ENCODE measurements at places on chromosomes 16 and 17. TPM values are rescaled to one million over a fixed set of nuclear protein-coding genes. Genes with fewer than 3 reads are reported as not detected.

The TTLL6 gene
- 0.16 TPM for total RNA-seq

The EVI2B gene
- total RNA-seq = 0.31 TPM

The SLC5A2 gene
- total RNA-seq = 0.62 TPM

The NAGS gene
- total RNA-seq = 0.78 TPM

The TPSD1 gene
- not detected for total RNA-seq

The CYGB gene
- 1.2 TPM for total RNA-seq

The ARHGAP44 gene
- 16.4 TPM for total RNA-seq

The GSPT1 gene
- total RNA-seq = 75.2 TPM

The CEMP1 gene
- 0.16 TPM for total RNA-seq

The NGFR gene
- total RNA-seq = 3.3 TPM

DNA sequence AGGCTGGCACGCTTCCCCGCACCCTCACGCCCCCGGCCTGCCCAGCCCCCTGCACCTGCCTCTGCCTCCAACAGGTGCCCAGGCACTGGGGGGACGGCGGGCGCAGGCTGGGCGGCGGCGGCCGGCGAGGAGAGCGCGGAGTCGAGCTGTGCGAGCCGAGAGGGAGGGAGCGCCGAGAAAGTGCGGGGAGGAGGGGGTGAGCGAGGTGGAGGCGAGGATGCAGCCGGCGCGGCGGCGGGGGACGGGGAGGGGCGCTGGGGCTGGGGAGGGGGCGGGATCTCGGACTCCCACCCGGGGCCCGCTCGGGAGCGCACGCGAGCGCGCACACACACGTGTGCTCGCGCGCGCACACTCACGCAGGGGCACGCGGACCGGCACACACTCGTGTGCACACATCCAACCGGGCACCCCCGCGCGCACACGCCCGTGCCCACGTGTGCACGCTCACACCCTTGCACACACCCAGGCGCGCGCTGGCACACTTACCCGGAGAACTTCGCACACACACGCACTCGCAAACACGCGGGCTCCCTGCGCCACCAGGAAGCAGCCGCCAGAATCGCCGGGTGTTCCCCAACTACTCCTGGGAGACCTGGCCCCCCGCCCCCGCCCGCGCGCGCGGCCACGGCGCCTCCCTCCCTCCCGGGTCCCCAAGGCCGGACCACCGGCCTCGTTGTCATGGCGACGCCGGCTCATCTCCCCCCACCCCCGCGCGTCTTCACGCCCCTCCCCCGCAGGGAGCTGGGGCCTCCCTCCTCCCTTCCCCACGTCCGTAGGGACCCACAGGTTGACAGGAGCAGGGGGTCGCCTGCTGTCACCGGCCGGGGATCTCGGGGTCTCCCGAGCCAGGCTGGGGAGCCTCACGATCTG, at the start of gene DOC2A:
Gene DOC2A, minus strand, starts transcription at position 184 of the 870 bp plus-strand sequence. CDS start 805 bp downstream, outside the sequence.
- no peak for DNase-seq

DNA sequence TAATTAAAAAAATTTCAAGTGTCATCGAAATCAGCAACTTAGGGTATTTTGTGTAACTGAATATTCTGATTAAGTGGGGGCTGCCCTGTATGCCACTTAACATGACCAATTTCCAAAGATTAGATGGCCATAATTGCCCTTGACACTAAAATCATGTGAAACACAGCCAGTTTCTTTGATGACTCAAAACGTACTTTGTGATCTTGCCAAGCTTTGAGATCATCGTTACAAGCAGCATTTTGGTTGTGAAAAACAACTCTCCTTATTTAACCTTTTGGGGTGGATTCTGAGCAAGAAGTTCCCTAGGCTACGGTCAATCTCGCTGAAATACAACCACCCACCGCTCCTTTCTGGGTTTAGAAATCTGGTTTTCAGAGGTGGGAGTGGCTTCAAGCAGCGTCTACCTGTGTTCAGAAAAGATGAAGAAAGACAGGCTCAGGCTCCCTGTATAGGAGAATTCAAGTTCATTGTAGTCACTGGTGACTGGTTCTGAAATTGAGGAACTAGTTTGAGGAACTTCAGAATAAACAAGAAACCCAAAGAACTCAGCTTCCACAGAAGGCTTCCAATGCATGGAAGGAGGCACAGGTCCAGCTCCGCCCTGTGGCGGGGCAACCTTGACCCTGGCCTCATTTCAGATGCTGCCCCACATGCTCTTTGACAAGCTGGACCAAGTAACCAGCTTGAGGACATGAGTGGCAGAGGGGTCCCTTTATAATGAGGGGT, 9.4 kb downstream of the MAP3K14 start:
- DNase-seq = no peak

GRCh38 chr16:74034862-74035261, 261.8 kb upstream of the PSMD7 start:
- no peak for DNase-seq

- DNase-seq = no peak
These were observed 299.6 kb upstream of the CCL2 start for GRCh38 chr17:33955461-33955860.

DNA sequence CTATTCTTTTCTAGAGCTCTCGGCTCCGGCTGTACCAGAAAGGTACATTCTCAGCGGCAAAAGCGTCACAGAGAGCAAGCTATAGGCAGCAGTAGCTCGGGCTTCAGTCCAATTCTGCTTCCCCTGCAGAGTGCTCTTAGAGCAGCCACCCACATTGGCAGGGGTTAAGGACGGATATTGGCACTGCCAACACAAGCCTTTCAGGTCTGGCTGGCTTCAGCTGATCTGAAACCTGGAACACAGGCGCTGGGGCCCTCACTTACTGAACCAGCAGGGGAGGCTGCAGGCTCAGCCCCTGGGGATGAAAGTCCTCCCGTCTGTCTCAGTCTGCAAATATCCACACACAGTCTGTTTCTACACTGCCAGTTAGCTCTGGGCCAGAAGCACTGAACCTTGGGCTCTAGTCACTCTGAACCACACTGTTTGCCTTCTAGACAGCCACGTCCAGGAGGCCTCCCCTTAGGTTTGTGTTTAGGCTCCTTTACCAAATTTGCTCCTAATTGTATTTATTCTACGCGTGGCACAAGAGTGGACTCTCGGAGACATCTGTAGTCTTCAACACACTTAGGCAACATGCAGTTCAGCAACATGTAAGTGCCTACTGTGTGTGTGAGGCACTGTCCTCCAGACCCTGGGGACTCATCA, 40.1 kb downstream of the HIC1 start:
- DNase-seq = no peak

- DNase-seq = no peak
These were observed 61.2 kb downstream of the SPACA3 start for GRCh38 chr17:33052856-33053255.

DNA sequence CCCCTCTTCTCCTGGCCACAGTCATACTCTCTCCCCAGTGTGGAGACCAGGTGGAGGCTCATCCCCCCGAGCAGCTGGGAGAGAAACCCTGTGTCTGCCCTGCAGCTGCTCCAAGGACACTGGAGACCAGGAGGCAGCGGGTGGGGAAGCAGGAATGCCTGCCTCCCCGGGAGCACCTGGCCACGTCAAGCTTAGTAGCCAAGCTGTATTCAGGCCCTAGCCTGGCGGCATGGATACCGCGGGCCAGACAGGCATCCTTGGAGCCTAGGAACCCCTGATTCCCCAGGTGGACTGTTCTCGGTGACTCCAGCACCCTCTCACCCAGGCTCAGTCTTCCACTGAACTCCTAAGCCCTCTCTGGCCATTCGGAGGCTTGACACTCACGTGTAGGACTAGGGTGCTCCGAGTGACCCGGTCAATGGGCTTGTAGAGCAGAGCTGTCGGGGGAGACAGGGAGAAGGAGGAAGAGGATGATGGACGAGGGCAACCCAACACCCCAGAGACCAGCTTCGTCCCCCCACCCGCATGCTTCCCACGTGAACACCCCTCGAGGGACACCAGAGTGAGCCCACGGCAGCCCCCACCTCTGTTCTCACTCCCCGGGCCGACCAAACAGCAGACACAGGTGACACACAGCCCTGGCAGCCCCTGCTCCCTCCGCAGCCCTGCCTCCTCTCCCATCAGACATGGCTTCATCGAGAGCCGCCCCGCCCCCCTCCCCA, 76.5 kb downstream of the TIMM22 start:
- DNase-seq = no peak

GRCh38 chr17:7862692-7863437, 5.1 kb downstream of the CYB5D1 start:
- no peak for DNase-seq

DNA sequence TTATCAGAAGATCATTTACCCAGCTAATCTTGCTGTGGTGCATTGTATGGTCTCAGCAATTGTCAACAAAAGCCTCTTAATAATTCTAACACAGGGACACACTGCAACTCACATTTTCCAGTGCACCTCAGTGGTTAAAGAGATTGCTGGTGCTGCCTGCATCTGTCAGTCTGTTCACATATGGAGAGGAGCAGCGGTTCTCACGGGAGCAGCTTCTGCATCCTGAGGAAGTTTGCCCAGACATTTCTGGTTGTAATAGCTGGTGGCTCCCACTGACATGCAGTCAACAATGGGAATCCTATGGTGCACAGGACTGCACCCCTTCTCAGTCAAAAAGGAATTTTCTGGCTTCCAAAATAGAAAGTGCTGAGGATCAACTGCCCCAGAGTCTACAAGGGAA, 7.8 kb downstream of the GGA2 start:
- no peak for DNase-seq

All from occipital lobe (tissue), 3 donors.